ENCODE measurements at places on chromosomes 1 and 21.
A peak's percentile ranks its signal among the peaks of the same experiment; 100 is the strongest.

- DNase-seq, result peak; percentile 84
Measured at GRCh38 chr1:19949016-19949415, 25.6 kb upstream of the PLA2G2E start.

DNA sequence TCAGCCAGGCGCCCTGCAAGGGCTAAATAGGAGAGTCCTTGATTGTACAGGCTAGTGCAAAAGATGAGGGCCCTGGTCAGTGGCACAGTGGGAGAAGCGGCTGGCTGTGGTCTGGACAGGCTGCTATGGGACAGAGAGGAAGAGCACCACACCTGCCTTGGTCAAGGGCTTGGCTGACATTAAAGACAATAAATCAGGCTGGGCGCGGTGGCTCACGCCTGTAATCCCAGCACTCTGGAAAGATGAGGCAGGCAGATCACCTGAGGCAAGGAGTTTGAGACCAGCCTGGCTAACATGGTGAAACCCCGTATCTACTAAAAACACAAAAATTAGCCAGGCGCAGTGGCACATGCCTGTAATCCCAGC, 62.9 kb downstream of the NID1 start:
- DNase-seq, result no peak

GRCh38 chr1:75345538-75346292, 211.5 kb downstream of the LHX8 start:
- no peak for DNase-seq

DNA sequence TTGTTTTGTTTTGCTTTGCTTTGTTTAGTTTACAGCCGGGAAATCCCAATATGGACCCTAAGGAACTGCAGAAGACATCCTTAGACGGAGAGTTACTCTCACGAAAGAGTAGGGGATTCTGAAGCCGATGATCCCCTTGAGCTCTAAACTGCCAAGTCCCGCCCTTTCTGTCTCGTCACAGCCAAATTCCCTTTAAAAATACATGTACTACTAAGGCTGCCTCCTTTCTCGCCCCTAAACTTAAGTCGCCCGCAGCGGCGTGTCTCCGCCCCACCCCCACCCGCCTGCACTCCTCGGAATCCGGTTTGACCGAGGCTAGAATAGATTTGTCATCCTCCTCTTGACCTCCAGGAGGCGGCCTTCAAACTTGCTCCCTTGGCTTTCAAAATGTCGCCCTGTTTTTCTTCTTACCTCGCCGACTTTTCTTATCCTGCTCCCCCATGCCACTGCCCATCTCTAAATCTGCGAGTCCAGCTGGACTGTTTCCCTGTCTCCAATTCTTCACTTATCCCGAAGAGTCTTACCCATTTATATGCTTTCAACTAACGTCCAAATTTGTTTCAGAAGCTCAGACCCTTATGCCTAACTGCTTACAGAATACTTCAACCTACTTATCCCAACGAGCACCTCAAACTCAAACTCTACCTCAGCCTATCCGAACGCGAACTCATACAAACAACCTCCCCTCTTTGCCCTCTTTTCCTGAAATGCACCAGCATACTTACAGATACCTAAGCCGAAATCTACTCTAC, 10.9 kb upstream of the BOLA1 start:
- peak; percentile 84 for DNase-seq

DNA sequence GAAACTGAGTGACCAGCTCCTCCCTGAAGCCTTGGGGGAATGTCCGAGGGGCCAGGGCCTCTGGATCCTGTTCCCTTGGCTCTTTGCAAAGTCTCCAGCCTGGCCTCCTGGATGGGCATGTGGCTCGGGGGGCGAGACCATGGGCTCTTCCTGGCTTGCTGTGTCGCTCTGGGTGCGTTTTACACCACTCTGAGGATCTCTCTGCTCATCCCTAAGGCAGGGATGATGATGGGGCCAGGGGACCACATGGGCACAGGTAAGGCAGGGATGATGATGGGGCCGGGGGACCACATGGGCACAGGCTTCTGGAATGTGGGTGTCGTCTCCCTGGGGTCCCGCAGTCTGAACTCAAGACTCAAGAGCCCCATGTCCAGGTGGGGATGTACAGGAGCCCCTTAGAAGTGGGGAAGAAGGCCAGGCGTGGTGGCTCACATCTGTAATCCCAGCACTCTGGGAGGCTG, 17.7 kb downstream of the TP73 start:
- DNase-seq, result no peak

DNA sequence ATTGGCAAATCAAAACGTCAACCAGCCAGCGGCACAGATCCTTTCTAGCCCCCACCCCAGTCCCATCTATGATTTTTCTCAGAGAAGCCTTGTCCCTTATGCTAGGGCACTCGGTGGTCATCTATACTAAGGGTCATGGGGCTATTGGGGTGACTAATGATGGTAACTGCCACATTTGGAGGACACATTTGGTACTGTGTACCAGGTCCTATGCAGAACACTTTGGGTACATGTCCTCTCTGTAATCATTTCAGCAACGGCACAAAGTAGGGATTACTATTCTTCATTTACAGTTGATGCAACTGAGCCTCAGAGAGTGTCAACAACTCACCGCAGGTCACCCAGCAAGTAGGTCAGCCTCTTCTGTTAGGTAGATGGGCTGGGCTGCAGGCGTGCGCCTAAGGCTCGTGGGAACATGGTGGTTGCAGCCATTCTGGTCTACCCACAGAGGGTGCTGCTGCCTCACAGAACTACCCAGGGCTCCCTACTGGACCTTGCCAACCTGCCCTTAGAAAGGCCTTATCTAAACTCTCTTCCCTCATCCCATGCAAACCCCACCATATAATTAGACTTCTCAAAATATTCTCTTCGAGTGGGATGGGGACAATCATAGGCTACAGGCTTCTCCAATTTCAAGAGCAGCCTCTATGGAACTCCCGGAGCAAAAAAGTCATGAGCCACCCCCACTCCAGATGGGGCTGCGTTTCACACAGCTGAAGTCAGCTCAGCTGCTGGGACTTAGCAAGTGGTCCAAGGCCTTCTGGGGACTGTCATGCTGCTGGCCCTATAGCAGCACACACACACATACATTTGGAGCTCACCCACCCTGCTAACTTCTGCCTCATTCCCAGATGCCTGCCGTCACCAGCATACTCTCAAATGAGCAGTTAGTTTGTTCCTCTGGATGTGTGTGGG, 5.8 kb upstream of the SDHB start:
- DNase-seq, result peak; percentile 87

DNA sequence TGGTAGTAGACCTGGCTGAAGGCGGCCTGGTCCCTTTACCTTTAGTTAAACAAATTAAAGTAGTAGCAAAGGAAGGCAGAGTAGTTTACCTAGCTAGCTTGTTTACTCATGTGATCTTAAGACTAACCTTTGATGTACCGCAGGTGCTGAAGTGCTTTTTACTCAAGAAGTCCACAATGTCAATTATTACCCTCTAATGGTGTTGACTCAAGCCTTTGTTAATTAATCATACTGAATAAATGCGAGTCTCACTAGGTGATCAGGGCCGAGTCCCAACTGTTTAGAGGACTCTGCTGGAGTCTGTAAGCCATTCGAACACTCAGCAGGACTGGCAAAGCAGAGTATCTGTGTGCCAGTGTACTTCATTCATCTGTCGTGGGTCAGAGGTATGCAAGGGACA, 381.1 kb upstream of the NCAM2 start:
- no peak for DNase-seq

- no peak for DNase-seq
Measured at GRCh38 chr1:197781968-197782721, 6.9 kb upstream of the DENND1B start.

DNA sequence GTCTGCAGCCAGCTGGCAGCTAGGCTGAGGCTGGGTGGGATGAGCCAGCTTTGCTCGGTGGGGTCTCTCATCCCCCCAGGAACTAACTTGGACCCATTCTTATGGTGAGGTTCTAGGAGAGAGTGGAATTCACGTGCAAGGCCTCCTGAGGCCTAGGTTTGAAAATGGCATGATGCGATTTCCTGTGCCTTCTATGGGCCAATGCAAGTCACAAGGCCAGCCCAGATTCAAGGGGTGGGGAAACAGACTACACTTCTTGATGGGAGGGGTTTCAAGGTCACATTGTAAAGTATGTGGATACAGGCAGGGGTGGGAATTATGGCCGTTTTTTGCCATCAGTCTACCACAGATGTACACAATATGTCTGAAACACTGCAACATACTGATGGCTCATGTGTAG, 48.3 kb downstream of the HTR6 start:
- no peak for DNase-seq

GRCh38 chr1:232477728-232478127, 152.2 kb downstream of the SIPA1L2 start:
- DNase-seq, result peak; percentile 66

GRCh38 chr21:41765420-41765821, 1.4 kb downstream of the RIPK4 start:
- DNase-seq, result no peak

DNA sequence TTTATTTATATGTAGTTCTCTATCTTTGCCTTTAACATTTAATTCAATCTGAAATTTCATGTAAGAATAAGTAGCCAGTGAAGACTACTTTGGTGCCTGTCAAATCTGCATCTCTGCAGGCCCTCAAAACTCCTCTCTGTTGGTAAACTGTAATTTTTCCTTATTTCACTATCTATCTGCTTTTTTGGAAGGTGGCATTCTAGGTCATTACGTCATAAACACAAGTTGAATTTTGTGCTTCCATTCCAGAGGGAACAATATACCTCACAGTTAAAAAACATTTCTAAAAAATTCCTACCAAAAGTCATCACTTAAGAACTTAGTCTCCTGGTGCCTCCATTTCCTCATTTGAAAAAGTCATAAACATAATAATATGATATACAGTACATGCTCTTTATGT, 176.0 kb downstream of the GABPA start:
- DNase-seq, result no peak

DNA sequence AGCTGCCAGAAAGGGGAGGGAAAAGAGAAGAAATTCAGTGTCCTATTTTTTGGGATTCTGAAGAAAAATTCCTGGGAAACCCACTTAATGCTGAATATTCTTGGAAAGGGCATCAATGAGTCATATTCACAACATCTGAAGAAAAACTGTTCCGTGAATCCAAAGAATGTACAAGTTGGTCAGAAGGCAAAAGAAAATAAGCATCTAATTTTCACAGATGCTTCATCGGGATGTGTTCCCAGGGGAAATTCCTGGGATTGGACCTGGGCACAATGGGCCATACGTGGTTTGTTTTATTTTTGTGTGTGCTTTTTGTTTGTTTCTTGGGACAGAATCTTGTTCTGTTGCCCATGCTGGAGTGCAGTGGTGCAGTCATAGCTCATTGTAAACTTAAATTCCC, 112.2 kb downstream of the MAP3K21 start:
- DNase-seq, result no peak

- DNase-seq, result no peak
Measured at GRCh38 chr1:35672116-35672515, 30.8 kb upstream of the PSMB2 start.

DNA sequence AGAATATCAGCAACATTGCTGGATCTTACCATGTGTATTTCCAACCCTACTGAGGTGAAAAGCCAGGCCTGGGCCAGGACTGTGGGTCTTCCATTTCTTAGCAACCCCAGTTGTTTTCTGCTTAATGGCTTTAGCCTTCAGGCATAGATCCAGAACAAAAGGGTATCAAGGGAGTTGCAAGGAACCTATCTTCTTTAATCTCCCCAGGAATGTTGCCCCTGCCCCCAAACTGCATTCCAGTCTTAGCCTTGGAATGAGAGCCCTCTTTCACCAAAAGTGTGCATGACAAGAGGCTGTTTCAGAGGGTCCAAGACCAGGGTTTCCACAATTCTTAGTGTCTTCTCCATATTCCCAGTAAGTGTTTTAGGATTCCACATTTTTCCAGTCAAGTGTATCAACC, 87.9 kb upstream of the SOX13 start:
- DNase-seq, result no peak

DNA sequence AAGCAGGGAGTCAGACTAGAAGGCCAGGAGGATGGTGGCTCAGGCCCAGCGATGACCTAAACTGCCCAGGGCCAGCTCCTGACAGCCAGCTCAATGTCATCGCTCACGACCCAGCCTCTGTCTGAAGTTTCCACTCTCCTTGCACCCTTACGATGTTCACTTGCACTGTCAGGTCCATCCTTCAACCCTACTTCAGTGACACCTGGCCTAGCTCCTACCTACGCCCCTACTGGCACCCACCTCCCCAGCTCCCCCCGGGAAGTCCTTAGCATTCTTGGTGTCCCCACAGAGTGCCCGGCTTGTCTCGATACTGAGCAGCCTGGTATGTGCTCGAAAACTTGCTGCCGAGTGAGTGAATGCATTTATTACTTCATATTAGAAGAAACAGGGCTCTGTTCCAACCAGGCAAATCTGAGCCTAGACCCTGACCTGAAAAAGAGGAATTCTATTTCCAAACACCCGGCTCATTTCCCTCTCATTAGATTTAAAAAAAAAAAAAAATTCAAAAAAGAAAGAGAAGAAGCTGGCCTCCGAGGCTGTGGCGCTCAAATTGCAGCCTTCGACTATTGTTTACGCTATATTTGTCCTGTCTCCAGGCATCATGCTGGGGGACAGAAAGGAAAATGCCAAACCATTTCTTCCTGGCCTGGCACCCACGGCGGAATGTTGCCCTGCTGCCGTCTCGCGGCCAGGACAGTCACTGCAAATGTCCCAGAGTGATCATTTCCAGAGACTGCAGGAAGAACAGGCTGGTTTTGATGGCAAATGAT, 29.8 kb upstream of the LRRC38 start:
- peak; percentile 69 for DNase-seq

DNA sequence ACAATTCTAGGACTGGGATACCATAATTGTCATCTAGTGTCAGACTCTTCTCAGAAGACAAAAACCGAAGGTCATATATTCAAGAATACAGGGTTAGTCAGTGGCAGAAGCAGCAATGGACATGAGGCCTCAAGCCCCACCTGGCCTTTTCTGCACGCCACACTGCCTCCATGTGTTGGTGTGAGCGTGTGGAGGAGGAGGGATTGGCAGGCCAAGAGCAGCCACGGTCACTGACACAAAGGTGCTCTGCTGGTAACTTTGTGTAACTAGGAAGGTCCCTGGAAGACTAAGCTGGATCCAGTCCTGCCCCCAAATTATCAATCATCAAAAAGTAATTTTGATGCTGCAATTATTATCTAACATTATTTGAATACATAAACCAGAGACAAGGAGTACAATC, 34.9 kb downstream of the HSF2BP start:
- DNase-seq, result no peak

DNA sequence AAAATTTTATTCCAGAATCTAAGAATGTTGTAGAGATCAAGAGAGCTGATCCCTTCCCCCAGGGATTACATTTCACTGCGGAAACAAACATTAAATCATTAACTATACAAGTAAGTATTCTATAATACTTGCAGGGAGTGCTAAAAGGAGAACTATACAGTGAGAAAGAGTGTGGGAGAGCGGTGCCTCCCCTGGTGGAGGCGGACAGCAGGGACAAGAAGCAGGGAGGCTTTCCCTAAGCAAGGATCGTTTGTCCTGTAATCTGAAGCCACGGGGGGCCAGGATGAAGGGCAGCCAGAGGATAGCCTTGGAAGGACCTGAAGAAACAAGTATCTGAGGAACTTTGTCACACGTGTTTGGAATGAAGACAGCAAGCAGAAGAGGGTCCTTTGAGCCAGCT, 40.1 kb downstream of the SLC9C2 start:
- DNase-seq, result no peak

GRCh38 chr21:15058854-15059263, 5.9 kb downstream of the NRIP1 start:
- DNase-seq, result peak; percentile 29

Data from GM03348 (cell line).